ENCODE measurements at places on chromosomes 3 and 15. TPM values are rescaled to one million over a fixed set of nuclear protein-coding genes. Genes with fewer than 3 reads are reported as not detected.

The GP9 gene
- total RNA-seq = not detected

The SLC6A11 gene
- not detected for total RNA-seq

The SLC51A gene
- total RNA-seq = not detected

The DPPA2 gene
- not detected for total RNA-seq

The ALPK3 gene
- total RNA-seq = 3.1 TPM

The HDC gene
- total RNA-seq = not detected

The FYTTD1 gene
- 40.1 TPM for total RNA-seq

The ZNF80 gene
- not detected for total RNA-seq

The UACA gene
- total RNA-seq = 56.5 TPM

The FANCD2OS gene
- total RNA-seq = not detected

The THSD4 gene
- 2.6 TPM for total RNA-seq

The CSK gene
- 25.9 TPM for total RNA-seq

The SPESP1 gene
- 4.4 TPM for total RNA-seq

The UTS2B gene
- total RNA-seq = 0.65 TPM

The ROPN1 gene
- total RNA-seq = not detected

The CYP19A1 gene
- total RNA-seq = 0.08 TPM

The TUSC7 gene
- not detected for total RNA-seq

The XCR1 gene
- not detected for total RNA-seq

The ANKRD63 gene
- total RNA-seq = not detected

The CMTM8 gene
- 3.3 TPM for total RNA-seq

The GATA2 gene
- 1.7 TPM for total RNA-seq

The DTX3L gene
- 17.5 TPM for total RNA-seq

The ADPGK gene
- 47.6 TPM for total RNA-seq

The KNL1 gene
- total RNA-seq = 7.9 TPM

The VEPH1 gene
- 46.0 TPM for total RNA-seq

The MME gene
- 96.5 TPM for total RNA-seq

The GMPPB gene
- total RNA-seq = 69.7 TPM

The BOC gene
- total RNA-seq = 10.0 TPM

The SMAD6 gene
- total RNA-seq = 5.3 TPM

The WDR93 gene
- under 0.01 TPM for total RNA-seq

The EPHB1 gene
- total RNA-seq = 0.65 TPM

The UNC13C gene
- total RNA-seq = not detected

The SCN10A gene
- total RNA-seq = not detected

The RPL14 gene
- 422 TPM for total RNA-seq

The GOLGA8S gene
- total RNA-seq = not detected

The TMEM62 gene
- 6.9 TPM for total RNA-seq

The THRB gene
- total RNA-seq = 2.8 TPM

The SEMA3G gene
- total RNA-seq = 0.40 TPM

The ALS2CL gene
- total RNA-seq = 2.1 TPM

The ZMYND10 gene
- 0.48 TPM for total RNA-seq

The TERC gene
- 424 TPM for total RNA-seq

The MYL3 gene
- total RNA-seq = not detected

The TGM5 gene
- total RNA-seq = not detected

The CCRL2 gene
- 0.39 TPM for total RNA-seq

The LNP1 gene
- 2.7 TPM for total RNA-seq

The STRIT1 gene
- not detected for total RNA-seq

The CASR gene
- not detected for total RNA-seq

The CFAP100 gene
- total RNA-seq = not detected
